NCI-H69 (cell line): ENCODE measurements at places on chromosomes 2 and 18.

GRCh38 chr2:154233231-154233630 is 361.5 kb downstream of the GALNT13 start:
- peak; percentile 41 for DNase-seq

- no peak for DNase-seq
Observed at GRCh38 chr2:16071865-16072637, 131.7 kb downstream of the MYCN start.

GRCh38 chr2:72191441-72191840 is 43.8 kb upstream of the CYP26B1 start:
- no peak for DNase-seq

DNA sequence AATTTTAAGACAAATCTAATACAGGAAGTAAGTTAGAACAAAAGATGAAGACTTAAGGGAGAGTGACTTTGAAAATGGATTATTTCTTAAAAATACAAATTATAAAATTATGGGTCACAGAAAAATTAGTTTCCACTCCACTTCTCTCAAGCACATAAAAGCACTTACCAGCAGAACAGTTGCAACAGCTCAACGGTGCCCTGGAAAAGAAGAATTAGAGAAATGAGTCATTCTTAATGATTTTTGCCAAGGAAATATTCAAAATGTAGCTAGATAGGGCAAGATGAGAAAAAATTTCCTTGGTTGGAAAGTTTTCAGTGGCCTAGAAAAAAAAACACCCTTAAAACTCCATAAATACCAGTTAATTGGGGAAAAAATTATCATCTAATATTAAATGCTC is 2185.6 kb upstream of the CELF4 start:
- no peak for DNase-seq
